ENCODE measurements at places on chromosomes 4 and X. TPM values are rescaled to one million over a fixed set of nuclear protein-coding genes. Genes with fewer than 3 reads are reported as not detected.

DNA sequence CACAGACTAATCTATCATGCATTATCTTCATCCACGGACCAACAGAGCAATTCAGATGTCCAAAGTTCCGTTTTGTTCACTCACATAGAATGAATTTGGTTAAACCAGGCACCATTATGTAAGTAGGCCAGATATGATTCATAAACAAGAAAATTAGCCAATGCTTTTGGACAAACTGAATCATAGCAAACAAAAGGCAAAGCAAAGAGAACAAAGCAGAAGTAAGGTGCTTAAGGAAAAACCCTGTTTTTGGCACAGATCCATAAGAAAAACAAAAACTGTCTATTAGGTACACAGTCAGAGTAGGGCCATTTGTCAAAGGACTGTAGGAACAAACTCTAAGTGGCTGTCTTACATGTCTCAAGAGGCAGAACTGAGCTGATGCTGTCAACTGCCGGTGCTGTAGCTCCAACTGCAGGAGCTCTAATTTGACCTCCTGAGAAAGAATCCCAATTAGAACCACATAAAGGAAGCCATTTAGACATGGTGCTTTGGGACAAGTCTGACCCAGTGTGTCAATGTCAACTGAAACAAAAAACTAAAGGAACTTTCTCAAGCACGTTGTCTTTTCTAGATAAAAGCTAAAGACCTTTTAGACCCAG is 146.7 kb downstream of the COL25A1 start:
- DNase-seq, result no peak

GRCh38 chr4:83581411-83582288 is 45.7 kb downstream of the GPAT3 start:
- DNase-seq, result no peak

- DNase-seq, result no peak
Observed at GRCh38 chrX:54786967-54787366, 11.1 kb downstream of the ITIH6 start.

GRCh38 chrX:805103-805670 is 174.6 kb downstream of the SHOX start:
- no peak for DNase-seq

DNA sequence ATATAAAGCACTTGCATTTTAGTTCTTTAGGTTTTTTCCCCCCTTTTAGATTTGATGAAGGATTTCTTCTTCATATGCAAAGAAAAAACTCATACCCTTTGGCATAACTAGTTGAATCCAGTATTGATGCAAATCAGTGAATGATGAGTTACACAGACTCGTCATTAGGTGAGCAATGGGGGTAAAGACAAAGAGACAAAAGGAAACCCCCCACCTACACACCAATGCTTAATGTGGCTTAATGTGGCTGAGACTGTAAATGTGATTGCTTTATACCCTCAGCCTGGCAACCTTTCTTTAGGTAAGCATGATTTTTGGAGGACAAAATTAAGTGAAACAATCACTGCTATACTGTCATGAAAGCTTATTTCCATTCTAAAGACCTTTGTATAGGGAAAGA is 39.5 kb downstream of the CD40LG start:
- no peak for DNase-seq

GRCh38 chr4:121720109-121720508 is 23.3 kb upstream of the ANXA5 start:
- DNase-seq, result no peak

DNA sequence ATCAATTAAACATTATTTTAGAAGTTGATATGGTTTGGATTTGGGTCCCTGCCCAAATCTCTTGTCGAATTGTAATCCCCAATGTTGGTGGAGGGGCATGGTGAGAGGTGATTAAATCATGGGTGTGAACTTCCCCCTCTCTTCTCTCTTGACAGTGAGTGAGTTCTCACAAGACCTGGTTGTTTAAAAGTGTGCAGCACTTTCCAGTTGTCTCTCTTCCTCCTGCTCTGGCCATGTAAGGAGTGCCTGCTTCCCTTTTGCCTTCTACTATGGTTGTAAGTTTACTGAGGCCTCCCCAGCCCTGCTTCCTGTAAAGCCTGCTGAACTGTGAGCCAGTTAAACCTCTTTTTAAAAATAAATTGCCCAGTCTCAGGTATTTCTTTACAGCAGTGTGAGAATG is 141.4 kb downstream of the GALNTL6 start:
- no peak for DNase-seq

- DNase-seq, result peak; percentile 14
Observed at GRCh38 chrX:119008110-119008744, 33.8 kb downstream of the LONRF3 start.

- DNase-seq, result no peak
Observed at GRCh38 chrX:47628982-47629381, 748 bp downstream of the CFP start.

DNA sequence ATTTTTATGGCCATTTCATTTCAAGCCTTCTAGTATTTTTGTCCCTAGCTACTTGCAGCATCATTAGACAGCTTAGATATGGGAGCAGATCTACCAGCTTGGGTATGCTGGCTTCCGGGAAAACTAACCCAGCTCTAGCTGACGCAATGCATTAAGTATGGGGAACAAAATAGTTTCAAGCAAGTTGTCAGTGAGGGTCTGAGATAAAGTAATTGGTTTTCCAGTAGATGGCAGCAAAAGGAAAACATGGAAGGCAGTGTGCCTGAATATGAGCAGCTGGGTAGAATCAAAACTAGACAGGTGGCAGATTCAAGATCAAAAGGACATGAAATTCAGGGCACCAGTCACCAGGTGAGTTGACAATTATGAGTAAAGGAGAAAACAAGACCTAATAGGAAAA is 340.9 kb upstream of the CTSO start:
- DNase-seq, result peak; percentile 20

GRCh38 chrX:70087857-70088630 is 25.8 kb downstream of the OTUD6A start:
- DNase-seq, result peak; percentile 19

- no peak for DNase-seq
Observed at GRCh38 chrX:18896680-18897544, 87.0 kb downstream of the PHKA2 start.

DNA sequence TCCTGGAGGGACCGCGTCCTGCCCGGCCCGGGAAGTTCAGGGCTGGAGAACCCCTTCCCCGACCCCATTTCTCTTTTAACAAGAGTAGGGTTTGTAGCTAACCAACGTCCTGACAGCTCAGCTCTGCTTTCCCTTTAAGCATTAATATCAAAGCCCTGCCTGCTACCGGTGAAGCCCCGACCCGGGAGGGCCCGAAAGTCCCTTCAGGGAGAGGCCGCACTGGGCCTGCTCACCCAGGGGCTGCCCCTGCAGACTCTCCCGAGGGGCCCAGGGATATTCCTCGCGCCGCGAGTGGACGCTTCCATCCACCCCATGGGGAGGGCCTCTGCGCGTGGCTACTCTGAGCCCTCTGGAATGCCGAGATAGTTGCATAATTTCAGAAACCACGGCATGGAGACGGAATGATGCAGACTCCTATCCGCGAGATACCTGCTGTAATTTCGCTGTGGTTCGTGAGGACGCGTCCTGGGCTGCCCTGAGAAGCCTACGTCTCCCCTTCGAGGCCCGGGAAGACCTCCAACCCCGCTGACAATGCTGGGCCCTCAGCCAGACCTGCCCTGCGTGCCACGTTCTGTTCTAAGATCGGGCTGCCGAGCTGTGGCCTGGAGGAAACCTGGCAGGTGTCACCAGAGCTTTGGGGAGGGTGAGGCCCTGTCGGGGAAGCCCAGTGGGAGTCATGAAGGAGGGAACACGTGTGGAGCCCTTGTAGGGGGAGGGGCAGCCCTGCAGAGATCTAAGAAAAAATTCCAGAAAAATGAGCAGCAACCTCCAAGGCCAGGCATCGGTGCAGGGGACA is 999 bp upstream of the CTBP1 start:
- peak; percentile 46 for DNase-seq

DNA sequence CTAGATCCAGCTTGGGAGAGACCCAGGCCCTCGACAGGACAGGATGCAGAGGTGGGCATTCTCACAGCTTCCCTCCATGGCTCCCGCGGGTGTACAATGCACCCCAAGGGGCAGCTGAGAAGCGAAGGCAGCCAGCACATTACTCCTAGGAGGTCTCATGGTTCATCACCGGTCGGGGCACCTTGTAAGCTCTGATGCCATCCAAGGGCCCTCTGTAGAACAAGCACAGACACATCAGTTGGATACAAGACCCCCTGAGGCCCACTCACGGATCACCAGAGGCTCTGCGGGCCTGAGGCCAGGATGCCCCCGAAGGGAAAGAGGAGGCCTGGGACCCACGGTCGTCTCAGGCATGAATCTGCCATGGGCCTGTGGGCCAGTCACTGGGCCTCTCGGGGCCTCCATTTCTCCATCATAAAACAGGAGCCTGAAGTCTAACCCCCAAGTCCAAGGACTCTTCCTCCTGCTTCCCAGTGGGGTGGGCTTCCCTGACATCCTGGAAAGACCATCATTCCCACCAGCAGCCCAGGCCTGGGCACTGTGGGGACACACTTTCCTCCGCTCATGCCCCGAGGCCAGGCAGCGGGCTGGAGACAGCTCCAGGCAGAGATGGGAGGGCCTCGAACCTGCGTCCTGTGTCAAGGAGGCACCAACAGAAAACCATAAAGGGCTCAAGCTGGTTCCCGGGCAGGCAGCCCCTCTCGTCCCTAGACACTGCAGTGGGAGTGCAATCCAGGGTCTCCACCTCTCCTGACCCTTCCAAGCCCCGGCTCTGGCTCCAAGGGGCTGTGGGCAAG is 20.1 kb downstream of the HMX1 start:
- no peak for DNase-seq

GRCh38 chr4:159105761-159106243 is 2.9 kb downstream of the RAPGEF2 start:
- DNase-seq, result no peak

DNA sequence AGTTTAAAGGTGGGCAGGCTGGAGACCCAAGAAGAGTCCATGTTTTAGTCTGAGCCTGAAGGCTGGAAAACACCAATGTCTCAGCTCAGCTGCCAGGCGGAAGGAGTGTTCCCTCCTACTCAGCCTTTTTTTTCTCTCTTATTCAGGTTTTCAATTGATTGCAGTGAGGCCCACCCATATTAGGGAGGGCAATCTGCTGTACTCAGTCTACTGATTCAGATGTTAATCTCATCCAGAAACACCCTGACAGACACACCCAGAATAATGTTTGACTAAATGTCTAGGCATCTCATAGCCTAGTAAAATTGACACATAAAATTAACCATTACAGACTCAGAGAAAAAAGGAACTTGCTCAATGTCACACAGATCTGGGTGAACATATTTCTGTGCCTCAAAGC is 347.1 kb downstream of the GBA3 start:
- no peak for DNase-seq

DNA sequence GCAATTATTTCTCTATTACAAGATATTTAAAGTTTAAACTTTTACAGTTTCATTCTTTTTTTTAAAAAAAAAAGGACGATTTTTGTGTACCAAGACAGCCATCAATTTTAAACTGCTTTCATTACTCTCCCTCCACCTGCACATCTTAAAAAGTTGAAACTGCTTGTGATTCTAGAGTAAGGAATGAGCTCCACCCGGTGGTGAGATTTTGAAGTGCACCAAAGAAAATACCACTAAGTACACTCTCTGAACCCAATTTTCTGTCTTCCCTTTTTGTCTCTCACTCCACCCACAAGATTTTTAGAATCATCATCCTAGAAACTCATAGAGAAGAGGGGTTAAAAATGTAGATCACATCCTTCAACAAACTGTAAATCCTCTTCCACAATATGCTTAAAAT is 91.3 kb upstream of the WDR44 start:
- peak; percentile 57 for DNase-seq

- DNase-seq, result no peak
Observed at GRCh38 chr4:128869776-128870509, 60.4 kb downstream of the JADE1 start.

DNA sequence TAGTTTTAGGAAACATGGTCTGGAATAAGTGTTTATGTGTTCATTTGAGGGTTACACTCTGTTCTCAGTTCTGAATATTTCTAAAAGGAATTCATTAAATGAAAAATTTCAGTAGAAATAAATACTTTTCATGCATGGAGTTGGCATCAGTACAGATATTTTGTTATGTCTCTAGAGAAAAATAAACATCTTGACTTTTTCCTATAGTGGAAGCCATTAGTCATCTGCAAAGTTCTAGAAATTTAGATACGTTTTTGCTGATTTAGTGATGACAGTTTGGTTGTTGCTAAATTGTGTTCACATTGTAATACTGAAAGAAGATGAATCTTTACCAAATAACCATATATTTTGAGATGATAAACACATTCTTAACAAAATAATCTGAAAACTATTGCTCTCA is 268.2 kb upstream of the TEX13A start:
- no peak for DNase-seq

- peak; percentile 6 for DNase-seq
Observed at GRCh38 chr4:101762534-101762933, 28.0 kb upstream of the BANK1 start.

- DNase-seq, result no peak
Observed at GRCh38 chr4:99968330-99968729, 18.3 kb upstream of the H2AZ1 start.

DNA sequence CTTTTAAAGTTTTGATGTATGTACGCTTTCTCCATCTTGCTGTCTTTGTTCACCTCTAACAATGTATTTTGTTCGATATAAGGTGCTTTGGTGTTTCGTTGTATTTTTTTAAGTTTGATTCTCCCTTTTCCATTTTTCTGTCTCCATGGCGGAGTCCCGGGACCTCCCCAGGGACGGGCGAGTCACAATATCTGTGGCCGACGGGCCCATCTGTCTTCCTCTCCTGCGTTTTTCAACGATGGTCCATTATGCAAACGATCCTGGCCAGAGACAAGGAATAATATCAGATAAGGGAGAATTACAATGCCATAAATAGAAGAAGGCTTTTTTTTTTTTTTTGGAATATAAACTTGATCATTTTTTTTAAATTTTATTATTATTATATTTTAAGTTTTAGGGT is 112.3 kb upstream of the SHOX start:
- DNase-seq, result no peak

The GPC3 gene
- total RNA-seq, result 730 TPM

The BBS12 gene
- total RNA-seq, result 3.3 TPM

The CFAP99 gene
- total RNA-seq, result not detected

The PRR32 gene
- total RNA-seq, result not detected

The IL21 gene
- not detected for total RNA-seq

The PPARGC1A gene
- not detected for total RNA-seq

The CTAG1A gene
- total RNA-seq, result not detected

The PGAM4 gene
- 0.17 TPM for total RNA-seq

The FAM53A gene
- 24.1 TPM for total RNA-seq

The FRG2 gene
- total RNA-seq, result not detected

The SSX2B gene
- not detected for total RNA-seq

The DNAAF6 gene
- not detected for total RNA-seq

The GYG2 gene
- total RNA-seq, result 7.8 TPM

The GPRASP1 gene
- 0.43 TPM for total RNA-seq

The ARR3 gene
- total RNA-seq, result not detected

The CENPVL1 gene
- total RNA-seq, result not detected

The GLRB gene
- 5.1 TPM for total RNA-seq

The PSAPL1 gene
- total RNA-seq, result not detected

The MSX1 gene
- total RNA-seq, result 210 TPM

The DBET gene
- total RNA-seq, result not detected

The TRO gene
- total RNA-seq, result 25.2 TPM

Measured in G401 (cell line).